ENCODE measurements at places on chromosomes 7 and 10.

DNA sequence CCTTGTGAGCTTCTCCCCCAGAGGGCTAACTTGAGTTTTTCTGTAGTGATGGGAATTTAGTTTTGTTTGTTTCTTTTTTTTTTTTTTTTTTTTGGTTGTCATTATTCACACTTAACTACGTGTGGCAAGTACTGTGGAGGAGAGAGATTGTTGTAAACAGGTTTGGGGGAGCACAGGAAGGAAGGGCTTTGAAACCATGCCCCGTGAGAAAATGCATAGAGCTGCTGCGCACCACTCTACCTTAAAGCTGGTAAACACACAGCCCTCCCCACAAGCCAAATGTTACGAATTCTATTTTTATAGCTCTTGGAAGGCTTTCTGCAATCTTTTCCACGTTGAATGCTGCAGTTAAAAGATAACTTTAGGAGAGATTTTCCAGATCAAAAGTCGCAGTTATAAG is 76.2 kb downstream of the ZNF22 start:
- DNase-seq = no peak

DNA sequence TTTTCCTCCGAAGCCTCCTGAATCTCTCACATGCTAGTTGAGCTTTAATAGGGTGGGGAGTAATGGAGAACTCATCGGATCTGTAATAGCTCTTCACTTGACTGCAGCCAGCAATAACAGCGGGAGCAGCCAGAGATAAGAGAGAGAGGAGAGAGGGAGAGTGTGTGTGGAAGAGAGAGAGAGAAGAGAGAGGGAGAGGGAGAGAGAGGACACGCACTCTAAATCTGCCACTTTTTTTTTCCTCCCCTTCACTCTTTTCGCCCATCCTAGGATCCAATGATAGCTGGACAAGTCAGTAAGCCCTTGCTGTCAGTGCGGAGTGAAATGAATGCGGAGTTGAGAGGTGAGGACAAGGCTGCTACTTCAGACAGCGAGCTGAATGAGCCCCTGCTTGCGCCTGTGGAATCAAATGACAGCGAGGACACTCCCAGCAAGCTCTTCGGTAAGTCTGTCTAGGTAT is 107.9 kb downstream of the POU6F2 start:
- no peak for DNase-seq

DNA sequence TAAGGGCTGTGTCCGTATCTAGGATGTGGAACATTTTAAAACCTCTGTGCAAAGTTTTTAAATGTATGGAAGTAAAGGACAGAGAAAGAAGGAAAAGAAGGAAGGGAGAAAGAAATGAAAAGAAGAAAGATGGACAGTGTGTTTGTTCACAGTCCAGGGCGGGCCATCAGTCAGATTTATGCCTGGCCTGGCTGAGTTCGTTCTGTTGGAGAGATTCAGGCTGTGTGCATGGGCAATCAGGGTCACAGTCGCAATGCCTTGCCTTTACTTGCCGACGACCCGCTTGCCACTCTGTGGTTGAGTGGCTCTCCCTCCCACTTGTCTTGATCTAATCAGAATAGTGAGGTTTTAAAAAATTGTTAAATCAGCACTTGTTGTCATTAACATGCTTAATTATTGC is 369.4 kb upstream of the BMPER start:
- DNase-seq = no peak

DNA sequence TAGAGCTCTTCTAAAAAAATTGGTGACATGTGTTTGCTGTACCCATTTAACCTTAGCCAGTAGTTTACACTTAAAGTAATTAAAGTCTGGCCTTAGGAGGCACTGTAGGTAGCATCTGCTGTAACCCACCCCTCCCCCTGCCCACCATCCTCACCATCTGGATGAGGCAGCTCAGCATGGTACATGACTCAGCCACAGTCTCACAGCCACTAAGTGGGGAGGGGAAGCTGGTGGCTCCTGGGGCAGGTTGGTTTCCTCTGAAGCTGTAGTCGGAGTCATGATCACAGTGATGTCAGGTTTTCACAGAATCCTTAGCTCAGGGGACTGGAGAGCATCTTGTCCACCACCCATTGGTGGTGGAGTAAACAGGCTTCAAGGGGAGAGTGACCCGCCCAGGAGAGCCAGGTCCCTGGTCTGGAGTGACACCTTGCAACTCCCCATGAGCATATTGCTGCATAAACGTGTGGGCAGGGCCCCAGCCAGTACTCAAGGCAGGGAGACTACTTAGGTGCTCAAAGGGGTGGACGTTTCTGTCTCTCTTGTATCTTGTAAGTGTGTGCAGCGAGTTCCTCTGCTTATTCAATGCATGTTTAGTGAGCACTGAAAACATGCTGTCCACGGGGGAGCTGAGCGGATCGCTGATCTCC is 125.9 kb downstream of the GRK5 start:
- no peak for DNase-seq

GRCh38 chr7:20435305-20435704 is 104.6 kb downstream of the ITGB8 start:
- DNase-seq = no peak

GRCh38 chr7:111690364-111691111 is 128.2 kb upstream of the IMMP2L start:
- DNase-seq = no peak

DNA sequence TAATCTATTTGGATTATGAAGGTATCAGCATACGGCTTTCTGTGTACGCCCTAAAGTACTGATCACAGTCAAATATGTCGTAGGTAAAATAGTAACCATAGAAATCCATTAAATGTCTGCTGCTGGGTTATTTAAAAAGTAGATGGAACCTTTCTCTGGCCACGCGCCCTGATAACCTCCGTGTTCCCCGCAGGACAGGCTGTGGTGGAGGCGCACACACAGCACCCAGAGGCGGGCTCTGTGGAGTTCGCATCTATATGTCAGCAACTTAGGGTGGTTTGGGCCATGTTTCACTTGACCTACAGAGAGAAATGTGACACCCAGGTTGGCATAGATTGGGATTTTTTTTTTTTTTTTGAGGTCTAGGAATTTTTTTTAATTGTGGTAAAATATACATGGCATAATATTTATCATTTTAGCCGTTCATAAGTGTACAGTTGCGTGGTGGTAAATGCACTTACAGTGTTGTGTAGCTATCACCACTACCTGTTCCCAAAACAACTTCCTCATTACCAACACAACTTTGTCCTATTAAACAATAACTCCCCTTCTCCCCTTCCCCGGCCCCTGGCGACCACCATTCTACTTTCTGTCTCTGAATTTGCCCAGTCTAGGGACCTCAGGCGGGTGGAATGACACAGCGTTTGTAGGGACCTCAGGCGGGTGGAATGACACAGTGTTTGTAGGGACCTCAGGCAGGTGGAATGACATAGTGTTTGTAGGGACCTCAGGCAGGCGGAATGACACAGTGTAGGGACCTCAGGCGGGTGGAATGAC is 15.4 kb downstream of the PPP2R2D start:
- no peak for DNase-seq

GRCh38 chr7:38773430-38773829 is 135.6 kb downstream of the VPS41 start:
- no peak for DNase-seq

DNA sequence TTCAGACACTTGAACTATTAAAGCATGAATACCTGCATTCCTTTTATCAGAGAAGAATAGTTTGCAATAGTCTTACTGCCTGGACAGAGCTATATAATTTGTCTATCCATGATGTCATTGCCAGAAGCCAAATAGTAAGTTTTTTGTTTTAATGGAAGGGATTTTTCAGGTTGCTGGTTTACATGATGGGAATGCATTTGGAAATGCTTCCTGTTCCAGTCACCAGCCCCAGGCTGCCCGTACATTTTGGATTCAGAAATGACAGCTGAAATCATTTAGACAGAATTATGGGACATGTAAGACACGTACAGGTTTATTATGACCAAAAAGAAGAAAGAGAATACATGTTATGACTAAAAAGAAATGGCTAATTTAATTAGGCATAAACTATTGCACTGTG is 293.1 kb downstream of the CDK14 start:
- DNase-seq = no peak

DNA sequence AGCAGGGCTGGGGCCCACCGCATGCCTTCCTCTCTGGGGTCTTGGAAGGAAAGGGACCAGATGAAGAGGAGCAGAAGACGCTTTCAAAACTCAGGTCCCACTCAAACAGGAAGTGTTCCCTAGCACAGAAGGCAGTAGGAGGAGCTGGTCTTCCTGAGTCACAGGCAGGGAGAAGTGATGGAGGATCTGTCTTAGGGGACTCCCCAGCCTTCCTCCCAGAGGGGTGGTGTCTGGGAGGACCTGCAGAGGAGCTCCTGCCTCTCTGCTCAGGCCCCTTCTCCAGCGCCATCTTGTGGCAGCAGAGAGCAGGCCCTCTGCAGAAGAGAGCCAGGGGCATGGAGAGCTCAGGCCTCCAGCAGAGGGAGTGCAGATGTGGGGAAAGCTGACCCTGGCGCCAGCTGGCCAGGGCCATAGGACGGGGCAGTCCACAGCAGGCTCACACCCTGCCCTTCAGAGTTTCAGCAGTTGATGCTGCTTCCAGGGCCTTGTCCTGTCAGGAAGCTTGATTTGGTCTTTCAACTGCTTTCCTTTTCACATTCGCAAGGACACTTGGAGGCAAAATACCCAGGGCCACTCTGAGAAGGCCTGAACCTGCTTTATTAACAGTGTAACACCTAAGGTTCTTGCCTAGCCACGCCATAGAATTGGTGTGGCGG is 62.2 kb upstream of the TARP start:
- DNase-seq = peak; percentile 51

- no peak for DNase-seq
These were observed 5.8 kb downstream of the ITPRIP start for GRCh38 chr10:104332243-104333031.

- no peak for DNase-seq
These were observed 2.2 kb upstream of the HSPB1 start for GRCh38 chr7:76300166-76300731.

- DNase-seq = no peak
These were observed 581.7 kb upstream of the POT1 start for GRCh38 chr7:125511310-125511709.

GRCh38 chr7:99042957-99043356 is 101.0 kb downstream of the SMURF1 start:
- DNase-seq = no peak

GRCh38 chr7:76262683-76263402 is 39.6 kb upstream of the HSPB1 start:
- DNase-seq = peak; percentile 53

DNA sequence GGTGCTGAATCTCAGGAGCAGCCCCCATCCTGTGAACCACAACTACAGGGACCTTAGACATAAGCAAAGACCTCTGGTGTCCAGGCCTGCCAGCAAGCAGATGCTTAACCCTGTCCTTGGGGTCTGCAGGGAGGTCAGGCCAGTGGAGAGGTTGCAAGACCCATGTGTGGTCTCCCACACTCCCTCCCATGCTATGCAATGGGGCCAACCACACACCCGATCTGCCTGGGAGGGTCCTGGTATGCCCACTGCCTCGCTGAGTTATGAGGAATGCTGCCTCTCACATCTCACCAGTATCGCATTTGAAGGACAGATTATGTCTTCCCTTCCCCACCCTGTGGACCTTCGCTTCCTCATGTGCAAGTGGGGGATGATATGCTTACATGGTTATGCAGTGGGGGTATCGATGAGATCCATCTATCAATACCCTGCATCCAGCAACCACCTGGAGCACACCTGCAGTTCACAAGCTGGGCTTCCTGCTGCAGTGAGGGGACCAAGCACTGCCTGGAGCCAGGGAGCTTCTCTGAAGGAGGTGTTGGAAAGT is 191.6 kb downstream of the ZNF716 start:
- DNase-seq = no peak

DNA sequence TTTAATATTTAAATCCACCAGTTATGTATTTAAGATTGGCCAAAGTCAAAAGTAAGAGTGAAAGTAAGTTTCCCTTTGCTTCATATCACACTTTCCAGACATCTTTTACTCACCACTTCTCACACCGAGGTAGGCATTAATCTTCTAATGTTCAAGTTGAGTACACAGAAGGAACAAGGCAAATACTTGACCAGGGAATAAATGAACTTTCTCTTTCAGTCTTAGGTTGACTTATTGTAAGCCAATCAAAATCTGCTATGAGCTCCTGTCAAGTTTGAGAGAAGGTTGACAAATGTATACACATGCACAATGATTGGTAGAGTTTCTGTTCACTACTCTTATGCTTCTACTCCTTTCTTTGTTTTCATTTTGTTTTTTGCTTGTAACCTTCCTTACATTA is 842.5 kb downstream of the REEP3 start:
- no peak for DNase-seq

GRCh38 chr10:49169776-49170175 is 18.4 kb downstream of the TMEM273 start:
- DNase-seq = no peak

DNA sequence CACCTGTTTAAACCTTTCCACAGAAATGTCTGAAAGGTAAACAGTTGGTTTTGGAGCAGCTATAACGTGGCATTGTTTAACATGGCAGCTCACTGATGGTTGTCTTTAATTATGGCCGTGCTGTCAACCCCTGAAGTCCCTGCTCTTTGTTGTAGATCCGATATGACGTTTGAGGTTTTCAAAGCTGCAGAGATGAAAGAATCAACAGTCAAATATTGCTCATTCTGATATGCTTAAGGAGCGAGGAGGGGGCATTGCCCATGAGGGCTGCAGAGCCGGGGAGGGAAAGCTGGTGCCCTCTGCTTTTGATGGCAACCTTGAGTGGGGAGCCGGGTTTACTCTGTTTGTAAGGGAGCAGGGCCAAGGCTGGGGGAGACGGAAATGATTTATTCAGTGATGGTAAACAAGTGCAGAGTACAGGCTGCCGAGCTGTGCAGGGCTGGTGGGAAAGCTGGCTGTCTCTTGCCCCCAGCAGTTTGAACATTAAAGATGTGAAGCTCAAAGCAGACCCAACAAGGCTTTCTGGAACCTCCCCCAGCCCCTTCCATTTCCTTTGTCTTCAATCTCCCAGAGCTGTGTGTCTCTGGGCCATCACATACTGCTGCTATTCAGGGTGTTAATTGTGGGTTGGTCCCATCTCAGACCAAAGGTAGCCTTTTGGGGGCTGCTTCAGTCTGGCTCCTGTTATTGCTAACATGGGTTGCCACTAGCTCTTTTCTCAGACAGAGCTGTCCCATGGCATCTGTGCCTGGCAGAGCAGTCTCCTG is 345.5 kb downstream of the LRMDA start:
- DNase-seq = no peak

GRCh38 chr10:130807721-130808120 is 503.8 kb downstream of the TCERG1L start:
- no peak for DNase-seq

GRCh38 chr10:79020605-79021004 is 48.2 kb upstream of the ZMIZ1 start:
- DNase-seq = no peak

DNA sequence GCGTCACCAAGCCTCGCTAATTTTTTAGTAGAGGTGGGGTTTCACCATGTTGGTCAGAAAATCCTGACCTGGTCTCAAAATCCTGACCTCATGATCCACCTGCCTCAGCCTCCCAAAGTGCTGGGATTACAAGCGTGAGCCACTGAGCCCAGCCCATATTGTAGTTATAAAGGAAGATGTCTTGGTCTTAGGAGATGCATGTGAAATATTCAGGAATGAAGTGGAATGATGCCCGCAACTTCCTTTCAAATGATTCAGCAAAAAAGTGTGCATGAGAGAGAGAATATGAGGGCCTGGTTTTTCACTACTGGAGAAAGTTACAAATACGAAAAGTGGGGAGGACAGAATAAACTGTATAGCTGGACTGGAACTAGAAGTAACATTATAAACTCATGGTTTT is 15.9 kb downstream of the TMEM209 start:
- no peak for DNase-seq

GRCh38 chr7:124688991-124689390 is 76.6 kb downstream of the GPR37 start:
- DNase-seq = no peak

Data from NCI-H1105 (cell line).